ENCODE measurements at places on chromosomes 5 and 9.

GRCh38 chr9:113185271-113185670 lies 34.5 kb downstream of the SLC31A2 start:
- no peak for DNase-seq

DNA sequence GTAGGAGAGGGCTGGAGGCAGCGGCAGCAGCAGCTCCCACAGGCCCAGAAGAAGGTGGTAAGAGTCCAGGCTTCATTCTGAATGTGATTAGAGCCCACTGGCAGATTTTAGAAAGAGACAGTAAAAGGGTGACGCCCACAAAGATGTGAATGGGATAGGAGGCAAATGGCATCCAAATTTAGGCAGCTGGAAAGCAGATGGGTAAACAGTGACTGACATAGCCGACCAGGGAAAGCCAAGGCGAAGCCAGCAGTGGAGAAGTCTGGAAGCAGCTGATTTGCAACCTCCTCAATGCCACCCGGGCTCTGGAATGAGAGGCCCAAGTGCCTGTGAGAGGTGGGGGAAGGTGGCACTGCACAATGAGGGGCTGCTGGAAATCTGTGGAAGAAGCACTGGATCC lies 103.3 kb downstream of the C5orf15 start:
- no peak for DNase-seq

GRCh38 chr5:67182301-67182790 lies 14.3 kb downstream of the CD180 start:
- no peak for DNase-seq

DNA sequence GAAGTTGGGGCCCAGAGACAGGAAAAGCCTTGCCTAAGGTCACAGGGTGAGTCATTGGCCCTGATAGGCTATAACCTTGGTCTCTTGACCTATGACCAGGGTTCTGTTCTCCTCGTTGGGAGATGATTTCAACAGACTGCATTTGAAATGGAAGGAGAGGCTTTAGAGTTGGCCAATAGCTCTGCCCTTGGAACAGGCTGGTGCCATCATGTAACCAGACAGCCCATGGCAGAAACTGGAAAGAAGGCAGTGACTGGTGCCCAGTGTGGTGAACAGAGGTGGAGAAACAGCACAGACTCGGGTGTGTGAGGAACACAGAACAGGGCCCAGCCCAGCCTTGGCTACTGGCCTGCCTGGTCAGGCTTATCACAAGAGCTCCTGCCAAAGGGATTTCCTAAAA lies 109.8 kb upstream of the SLC25A48 start:
- DNase-seq: no peak

DNA sequence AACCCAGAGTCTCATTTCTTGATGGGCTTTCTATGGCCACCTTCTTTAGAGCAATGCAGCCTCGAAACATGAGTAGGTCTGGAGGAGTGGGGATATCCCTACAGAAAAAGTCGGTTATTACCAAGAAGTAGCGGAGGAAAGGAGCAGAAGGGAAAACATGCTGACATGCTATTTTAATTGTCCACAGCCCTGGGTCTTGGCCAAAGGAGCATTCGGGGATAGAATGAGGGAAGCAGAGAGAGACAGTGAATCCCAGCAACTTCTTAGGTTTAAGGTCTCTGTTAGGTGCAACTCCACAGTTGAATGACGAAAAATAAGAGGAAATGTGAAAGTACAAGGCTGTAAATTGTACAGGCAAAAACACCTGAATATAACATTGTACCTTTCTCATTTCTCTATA lies 506.7 kb upstream of the CDH18 start:
- DNase-seq: no peak

DNA sequence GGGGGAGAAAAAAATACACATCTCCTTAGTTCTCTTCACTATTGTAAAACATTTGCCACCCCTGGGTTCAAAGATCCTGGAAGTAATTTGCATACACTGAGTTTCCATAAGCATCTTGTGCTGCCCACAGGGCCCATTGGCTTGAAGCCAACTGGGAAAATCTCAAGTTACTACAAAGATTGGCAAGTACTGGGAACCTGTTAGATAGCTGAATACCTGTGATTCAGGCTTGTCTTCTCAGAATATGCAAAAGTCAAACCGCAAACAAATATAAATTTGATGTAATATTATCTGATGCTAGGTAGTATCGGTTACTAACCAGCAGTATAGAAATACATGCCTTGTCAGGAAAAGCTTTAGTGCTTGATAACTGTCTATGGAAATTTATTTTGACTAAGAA lies 156.9 kb upstream of the FST start:
- DNase-seq: no peak

DNA sequence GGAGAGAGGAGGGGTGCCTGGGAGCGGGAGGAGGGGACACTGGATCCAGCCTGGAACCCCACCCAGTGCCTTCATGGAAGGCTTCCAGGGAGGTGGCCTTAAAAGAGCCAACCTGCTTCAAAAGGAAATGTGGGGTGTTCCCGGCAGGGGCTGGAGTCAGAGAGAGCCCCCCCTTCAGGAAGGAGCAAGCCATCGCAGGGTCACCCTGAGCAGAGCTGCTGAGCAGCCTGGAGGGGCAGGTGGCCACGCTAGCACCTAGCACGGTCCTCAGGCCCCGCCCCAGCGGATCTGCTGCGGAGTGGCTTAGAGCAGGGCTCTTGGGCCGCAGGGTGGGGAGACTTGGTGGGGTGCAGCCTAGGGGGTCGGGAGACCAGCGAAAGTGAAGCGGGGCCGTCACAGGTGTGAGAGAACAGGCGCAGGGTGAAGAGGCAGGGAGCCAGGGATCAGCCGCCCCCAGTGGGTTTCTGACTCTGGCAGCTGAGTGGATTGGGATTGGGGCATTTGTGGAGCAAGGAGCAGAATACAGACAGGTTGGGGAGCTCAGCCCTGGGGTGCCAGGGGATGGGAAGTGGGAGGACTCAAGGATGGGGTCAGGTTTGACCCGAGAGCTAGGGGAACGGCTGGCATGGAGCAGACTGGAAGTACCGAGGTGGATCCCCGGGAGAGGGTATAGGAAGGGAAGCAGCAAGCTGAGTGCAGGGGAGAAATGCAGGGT lies 1.5 kb downstream of the LCN2 start:
- no peak for DNase-seq

DNA sequence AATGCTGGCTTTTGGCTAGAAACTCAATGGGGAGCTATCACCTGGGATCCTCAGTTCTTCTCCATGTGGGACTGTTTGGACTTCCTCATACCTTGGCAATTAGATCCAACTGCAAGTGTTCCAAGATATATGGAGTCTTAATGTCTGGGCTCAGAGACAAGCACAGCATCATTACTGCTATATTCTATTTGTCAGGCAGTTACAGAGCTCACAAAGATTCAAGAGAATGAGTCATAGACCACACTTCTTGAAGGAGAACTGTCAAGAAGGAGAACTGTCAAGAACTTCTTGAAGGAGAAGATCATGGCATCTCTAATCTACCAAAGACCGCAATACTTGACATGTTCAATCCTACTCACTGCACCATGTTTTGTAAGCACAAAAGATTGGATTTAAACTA lies 106.8 kb upstream of the NREP start:
- DNase-seq: no peak

- DNase-seq: no peak
Observed at GRCh38 chr5:163760498-163760897, 255.1 kb downstream of the MAT2B start.
